Right forelimb (tissue), 1 donor: ENCODE measurements at places on chromosomes 11 and 22.

DNA sequence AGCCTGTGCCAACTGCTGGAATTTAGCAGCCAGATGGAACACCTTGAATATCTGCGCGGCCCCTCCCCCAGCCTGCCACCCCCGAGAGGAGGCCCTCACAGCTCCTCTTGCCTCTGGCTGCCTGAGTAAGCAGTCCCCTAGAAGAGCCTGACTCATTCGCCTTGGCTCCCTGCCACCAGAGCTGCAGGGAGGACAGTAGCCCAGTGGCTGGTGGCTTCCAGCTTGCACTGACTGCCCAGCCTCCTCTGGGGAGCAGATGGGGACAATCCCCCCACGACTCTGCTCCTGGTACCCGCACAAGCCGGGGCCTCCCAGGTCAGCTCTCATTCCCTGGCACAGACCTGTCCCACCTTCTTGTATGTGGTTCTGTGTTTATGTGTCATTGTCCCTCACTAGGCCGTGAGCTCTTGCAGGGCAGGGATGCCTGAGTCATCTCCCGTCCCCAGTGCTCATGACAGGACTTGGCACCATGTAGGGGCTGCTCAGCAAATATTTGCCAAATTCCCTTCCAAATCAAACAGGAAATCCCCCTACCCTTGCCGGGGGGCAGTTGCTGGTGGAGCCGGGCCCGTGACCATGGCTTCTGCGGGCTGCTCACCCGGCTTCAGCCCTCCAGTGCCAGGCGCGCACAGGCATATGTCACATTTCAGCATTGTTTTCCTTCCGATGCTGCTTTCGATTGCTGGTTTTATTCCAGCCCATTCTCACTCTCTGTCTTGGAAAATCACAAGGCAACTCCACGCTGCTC, 43.6 kb downstream of the CACNG2 start:
- peak; percentile 52 for DNase-seq

DNA sequence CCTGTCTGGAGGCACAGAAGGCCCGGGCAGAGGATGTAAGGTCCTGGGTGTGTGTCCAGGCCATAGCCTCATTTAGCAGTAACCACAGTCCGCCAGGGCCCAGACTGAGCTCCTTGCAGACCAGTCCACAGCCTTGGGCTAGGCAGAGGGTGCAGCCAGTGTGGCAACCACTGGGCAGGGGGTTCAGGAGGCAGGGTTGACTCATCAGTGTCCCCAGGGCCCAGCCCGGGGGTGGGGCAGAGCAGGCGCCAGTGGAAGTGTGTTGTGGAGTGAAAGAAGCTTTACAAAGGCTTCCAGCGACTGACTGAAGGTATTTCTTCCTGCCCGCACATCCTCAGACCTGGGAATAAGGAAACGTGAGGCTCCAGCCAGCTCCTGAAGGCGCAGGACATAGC, 27.7 kb upstream of the WNT11 start:
- DNase-seq, result no peak

DNA sequence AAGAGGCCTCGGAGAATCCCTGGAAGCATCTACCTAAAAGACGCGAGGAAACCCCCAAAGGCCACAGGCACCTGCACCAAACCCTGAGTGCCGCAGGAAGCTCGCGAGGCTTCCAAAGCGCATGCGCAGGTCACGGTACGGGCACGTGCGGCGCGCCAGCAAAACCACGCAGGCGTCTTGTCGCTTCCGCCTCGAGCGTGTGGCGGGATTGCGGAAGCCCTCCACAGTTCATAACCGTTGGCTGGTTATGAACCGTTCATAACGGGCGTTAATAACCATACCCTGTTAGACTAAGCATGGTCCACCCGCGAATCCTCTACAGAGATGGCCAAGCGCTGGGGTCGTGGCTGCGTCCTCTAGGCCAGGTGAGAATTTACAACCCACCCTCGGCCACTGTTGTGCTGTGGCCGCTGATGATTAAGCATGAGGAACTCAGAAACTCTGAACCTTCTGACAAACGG, 46.4 kb downstream of the MORC2 start:
- peak; percentile 68 for DNase-seq

GRCh38 chr11:69444381-69445130, 36.9 kb upstream of the LINC01488 start:
- peak; percentile 73 for DNase-seq

GRCh38 chr22:49524362-49524761, 303.3 kb downstream of the BRD1 start:
- DNase-seq, result no peak

DNA sequence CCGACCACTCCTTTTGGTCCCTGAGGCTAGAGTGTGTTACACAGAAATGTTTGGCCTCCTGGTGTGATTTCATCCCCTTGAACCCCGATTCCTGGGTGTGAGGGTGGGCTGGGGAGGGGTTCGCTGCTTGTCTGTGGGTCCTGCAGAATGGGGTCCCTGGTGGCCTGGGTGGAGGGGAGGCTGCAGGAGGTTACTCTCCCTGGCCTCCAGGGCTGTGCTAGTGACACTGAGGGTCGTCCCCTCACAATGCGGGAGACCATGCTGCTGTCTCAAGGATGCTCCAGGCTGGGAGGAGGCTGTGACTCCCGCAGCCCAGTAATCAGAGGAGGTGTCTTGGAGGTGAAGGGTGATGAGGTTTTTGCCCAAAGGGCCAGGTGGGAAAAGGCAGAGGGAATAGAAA, 17.0 kb upstream of the OMP start:
- peak; percentile 13 for DNase-seq

DNA sequence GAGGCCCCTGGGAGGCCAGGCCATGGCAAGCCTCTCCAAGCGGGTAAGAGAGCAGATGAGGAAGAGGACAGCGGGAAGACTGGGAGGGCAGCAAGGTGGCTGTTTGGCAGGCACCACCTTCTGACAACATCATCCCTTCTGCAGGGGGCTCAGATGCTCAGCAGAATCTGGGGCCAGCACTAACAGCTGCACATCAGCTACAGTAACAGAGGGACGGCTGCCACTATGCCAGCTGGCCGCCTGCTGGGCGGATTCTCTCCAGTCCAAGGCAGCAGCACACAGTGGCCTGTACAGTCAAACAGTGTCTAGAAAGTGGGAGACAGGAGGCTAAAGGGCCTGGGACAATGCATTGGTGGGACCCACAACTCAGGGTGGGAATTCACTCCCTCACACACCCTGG, 10.7 kb upstream of the TXN2 start:
- no peak for DNase-seq

DNA sequence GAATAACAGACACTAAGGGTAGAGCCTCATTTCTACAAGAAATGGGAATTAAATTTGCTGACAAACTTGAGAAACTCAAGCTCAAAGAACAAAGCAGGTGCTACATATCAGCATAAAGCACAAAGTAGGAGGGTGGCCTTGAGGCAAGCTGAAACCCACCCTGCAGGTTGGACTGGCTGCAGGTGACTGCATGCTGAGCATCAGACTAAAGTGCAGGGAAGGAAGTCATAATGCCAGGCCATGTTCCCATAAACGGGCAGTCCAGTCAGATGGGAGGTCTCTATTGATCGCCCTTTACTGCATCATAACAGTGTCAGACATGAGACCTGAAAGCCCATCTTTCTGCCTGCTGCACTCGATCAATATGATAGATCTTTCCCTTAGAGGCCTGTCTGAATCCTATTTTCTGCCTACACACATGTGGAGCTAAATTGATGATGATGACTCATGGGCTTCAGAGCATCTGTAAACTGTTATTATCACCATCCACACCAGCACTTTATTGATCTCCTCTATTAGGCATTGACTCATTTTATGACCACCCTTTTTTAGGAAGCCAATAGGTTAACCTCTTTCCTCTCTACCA, 224.5 kb upstream of the DDI1 start:
- no peak for DNase-seq

GRCh38 chr11:88051396-88051795, 123.8 kb downstream of the RAB38 start:
- no peak for DNase-seq

- peak; percentile 25 for DNase-seq
Observed at GRCh38 chr22:44404341-44405020, 91.7 kb upstream of the SHISAL1 start.

DNA sequence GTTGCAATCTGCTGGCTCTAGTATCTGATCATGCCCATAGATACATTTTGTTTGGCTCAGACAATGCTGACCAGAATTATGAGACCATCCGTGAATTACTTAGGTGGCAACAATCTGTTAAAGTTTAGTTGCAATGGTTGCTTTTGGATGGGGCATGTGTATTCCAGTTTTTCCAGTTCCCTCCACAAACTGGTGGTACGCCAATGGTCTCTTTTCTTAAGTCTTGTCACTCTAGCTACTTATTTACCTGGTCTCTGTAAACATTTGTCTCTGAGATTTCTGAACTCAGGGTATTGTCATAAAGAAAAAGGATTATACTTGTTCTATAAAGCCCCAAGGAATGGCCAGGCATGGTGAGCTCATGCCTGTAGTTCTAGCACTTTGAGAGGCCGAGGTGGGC, 65.9 kb downstream of the PGR start:
- DNase-seq, result no peak
